ENCODE measurements at places on chromosomes 7 and 10.

- no peak for DNase-seq
These were observed 25.2 kb downstream of the LOXL4 start for GRCh38 chr10:98242823-98243222.

DNA sequence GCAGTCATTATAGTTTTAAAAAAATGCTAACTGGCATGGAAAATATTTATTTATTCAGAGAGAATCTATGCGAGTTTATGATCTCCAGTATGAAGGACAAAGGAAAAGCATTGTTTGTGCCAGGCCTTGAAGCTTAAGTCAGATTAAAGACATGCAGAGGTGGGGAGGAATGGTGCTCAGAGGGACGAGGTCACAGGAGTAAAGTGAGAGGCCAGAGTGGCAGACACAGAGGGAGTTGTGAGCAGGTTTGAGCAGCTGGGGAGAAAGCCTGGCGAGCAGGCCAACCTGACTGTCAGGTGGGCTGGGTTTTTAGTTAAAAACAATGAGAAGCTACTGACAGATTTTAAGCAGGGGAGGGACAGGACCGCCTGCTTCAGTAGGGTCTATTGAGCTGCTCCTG lies 6.8 kb upstream of the CCNY start:
- DNase-seq: no peak

DNA sequence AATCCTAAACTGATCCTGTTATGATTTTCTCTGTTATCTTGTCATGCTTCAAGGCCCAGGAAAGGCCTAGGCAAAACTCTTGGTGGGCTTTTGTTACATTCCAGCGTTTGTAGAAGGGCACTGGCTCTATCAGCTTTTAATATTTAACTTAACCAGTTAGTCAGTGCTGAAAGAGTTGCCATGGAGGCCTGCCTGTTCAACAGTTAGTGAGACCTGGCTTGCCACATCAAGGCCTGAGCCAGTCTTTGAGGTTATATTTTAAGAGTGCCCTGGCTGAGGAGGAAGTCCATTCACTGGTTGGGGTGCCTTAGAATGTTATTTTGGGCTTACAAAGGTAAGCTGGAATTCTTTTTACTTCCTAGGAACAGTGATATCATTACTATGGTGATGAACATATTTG lies 144.1 kb upstream of the NRG3 start:
- DNase-seq: no peak

- DNase-seq: no peak
These were observed 46.9 kb downstream of the MINDY3 start for GRCh38 chr10:15813415-15813814.

DNA sequence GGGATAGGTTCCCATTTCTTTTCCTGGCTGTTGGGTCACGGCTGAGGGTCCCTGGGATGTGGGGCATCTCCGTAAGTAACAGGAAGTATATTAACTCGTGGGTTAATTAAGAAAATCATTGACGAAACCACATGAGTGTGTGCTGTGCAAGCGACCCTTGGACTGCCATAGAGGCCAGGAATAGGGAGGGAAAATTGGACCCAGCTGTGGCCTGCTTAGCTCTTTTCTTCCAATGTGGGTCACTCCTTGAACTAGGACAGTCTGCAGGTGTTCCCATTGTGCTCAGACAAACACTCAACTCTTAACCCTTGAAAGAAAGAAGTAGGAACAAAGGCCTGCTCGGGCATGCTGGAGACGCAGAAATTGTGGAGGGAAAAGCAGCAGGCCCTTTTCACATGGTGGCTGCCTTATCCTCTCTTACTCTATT lies 25.6 kb upstream of the PLEKHA1 start:
- no peak for DNase-seq

DNA sequence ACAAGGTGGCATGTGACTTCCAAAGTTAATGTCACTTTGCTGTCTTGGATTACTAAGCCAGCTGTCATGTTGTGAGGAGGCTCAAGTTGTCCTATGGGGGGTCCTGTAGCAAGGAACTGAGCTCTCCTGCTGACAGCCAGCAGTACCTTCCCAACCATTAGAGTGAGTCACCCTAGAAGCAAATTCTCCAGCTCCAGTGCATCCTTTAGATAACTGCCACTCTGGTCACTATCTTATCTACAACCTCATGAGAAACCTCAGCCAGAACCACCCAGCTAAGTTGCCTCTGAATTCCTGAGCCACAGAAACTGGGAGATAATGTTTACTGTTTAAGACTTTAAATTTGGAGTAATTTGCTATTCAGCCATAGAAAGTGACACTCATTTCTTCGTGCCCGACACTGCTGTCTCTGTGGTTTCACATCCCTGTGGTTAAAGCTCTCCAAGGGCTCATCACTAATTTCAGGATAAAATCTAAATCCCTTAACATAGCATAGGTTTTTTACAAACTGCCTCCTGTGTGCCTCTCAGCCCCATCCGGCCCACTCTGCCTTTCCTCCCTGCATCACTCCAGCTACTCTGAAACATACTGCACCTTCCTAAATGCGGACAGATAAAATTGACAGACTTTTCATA lies 83.5 kb downstream of the PRR15 start:
- DNase-seq: no peak

- no peak for DNase-seq
These were observed 352.8 kb upstream of the VSTM2A start for GRCh38 chr7:54189330-54189729.

DNA sequence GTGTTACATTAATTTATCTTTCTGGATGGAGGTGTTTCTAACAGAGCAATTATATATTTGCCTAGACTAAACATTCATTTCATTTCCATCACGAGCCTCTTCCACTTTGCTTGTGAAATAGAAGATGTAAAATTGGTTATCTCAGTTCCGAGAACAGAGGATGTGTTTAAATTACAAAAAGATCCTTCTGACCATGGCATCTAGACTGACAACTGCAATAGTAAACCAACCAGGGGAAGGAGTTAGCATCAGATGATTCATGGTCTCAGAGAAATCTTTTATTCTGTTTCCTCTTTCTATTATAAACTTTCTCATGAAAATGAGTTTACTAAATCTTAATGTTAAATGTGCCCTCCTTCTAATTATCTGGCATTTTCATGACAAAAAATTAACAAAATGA lies 149.8 kb upstream of the WDR11 start:
- DNase-seq: no peak

GRCh38 chr7:125606671-125607070 lies 677.0 kb upstream of the POT1 start:
- DNase-seq: no peak

DNA sequence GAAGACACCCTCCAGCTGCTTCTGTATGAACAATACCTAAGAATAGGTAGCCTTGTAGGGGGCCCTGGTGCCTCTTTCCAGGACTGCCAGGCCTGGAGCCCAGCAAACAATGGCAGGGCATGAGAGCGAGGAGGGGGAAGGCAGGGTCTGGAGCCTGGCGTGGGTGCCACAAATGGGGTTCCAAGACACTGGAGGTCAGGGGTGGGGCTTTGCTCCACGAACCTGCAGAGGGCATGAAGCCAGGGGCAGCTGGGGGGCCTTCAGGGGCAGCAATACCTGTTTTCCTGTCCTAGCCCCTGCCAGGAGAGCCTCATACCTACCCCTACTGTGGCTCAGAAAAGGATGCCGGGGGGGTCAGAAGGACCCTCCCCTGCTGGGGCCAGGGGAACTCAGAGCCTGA lies 61.6 kb downstream of the SLC29A4 start:
- no peak for DNase-seq

GRCh38 chr10:88262591-88263234 lies 320.4 kb downstream of the RNLS start:
- no peak for DNase-seq
